C1 segment of cervical spinal cord (tissue), 14 donors: ENCODE measurements at places on chromosomes 5 and 9.

DNA sequence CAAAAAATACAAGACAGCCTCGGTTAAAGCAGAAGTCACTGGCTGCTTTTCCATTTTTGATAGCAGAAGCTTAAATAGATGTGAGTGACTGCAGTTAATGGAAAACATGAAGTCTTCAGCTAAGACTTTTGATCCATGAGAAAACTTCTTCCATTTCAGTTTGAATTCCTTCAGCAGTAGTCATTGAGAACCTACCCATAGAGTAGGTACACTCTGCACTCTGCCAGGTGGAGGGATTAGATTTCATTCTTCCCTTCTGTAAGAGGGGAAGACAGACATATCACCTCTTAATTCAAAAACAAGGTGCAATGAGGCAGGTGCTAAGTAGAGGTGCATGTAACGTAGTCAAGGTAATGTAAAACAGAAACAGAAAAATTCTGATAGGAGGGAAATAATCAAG lies 26.7 kb upstream of the XPA start:
- no peak for DNase-seq

- no peak for DNase-seq
These were observed 1191.9 kb upstream of the NUDT12 start for GRCh38 chr5:104754311-104754995.

GRCh38 chr9:103700195-103700962 lies 393.7 kb upstream of the SMC2 start:
- DNase-seq = no peak

- no peak for DNase-seq
These were observed 822 bp upstream of the TNIP1 start for GRCh38 chr5:151081431-151082281.

GRCh38 chr9:70580606-70581195 lies 166.2 kb upstream of the KLF9 start:
- no peak for DNase-seq

GRCh38 chr9:13588151-13589033 lies 308.9 kb upstream of the MPDZ start:
- DNase-seq = no peak

GRCh38 chr5:84695330-84695729 lies 310.6 kb upstream of the EDIL3 start:
- DNase-seq = no peak

- no peak for DNase-seq
These were observed 886.9 kb upstream of the DMAC1 start for GRCh38 chr9:8686516-8686915.

- DNase-seq = no peak
These were observed 27.3 kb upstream of the IL17B start for GRCh38 chr5:149406203-149406978.

DNA sequence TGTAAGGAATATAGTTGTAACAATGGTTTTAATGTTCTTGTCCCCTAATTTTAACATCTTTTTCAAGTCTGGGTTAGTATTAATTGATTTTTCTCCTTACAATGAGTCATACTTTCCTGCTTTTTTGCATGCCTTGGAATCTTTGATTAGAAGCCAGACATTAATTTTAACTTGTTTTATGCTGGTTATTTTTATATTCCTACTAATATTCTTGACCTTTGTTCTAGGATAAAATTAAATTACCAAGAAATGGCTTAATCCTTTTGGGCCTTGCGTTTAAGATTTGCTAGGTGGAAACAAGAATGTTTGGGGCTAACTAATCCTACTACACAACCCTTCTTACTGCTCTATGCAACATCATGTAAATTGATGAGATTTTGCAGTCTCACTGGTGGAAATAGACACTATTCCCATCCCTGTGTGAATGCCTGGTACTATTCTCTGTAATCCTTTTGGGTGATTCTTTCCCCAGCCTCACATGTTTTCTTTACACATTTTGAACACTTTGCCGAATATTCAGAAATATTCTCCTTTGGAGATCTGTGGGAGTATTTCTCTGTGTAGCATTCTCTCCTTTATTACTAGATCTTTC lies 47.2 kb downstream of the ZCCHC7 start:
- DNase-seq = no peak

DNA sequence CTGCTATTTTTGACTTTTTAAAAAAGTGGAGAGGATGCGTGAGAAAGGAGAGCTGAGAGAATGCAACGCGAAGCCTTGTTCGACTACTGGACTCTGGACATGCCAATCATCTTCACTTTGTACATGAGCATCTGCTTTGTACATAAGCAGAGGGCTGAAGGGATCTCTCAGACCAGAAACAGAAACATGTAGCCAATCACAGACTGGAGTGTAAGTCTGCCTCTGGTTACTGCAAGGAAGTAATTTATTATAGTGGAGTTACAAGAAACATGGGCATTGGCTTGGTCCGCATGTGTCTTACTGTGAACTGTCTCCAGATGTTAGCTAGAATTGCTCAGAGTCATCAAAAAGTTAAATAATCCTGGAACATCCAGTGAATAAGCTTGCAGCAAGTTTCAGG lies 190.0 kb upstream of the GRAMD2B start:
- no peak for DNase-seq

DNA sequence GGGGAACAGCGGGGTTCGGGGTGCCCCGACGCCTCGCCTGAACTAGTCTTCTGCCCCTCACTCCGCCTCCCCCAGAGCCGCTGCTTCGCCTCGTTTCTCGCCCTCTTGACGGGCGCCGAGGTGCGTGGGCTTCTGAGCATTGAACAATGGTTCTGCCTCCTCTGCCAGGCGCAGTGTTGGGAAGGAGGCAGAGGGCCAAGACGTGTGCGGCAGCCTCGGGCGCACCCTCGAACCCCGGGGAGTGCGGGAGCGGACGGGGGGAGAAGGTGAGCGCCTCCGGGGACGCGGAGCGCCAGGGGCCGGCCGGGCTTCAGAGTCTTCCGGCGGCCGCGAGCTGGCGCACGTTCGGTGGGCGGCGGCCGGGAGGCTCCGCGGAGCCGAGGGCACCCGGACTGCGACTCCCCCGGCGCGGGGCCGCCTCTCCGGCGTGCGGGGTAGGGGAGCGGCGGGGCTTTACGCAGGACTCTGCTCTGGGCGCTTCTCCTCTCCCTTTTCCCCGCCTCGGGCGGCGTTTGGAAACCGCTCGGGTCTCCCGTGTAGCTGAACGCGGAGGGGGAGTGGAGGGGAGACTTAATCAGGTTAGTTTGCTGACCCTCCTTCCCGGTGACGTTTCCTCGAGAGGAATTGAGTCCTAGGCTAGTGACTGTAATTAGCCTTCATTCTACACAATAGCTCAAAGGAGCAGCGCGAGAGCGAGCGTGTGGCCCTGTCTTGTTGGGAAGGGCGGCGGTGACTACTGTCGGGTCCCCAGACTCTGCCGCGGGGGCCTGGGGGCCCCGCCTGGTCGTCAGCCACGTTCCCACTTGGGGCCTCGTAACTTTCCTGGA lies 1.1 kb downstream of the VLDLR start:
- no peak for DNase-seq

DNA sequence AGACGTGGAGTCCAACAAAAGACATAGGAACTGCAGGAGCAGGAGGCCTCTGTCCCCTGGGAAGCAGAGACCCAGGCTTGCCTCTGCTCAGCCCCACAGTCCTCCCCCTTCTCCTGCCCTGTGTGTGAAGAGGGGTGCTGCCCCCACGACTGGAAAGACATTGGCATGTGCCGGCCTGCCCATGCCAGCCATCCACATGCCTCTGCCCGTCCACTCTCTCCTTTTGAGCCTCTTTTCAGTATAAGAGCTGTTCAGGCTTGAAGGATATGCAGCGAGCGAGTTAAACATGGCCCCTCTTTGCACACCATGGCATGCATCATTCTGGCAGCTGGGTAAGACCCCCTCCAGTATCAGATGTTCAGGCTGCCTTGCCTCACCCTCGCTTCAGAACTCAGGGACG lies 159.7 kb upstream of the OTULINL start:
- DNase-seq = no peak

- no peak for DNase-seq
These were observed 3.0 kb upstream of the ERBIN start for GRCh38 chr5:65923339-65923738.

- peak; percentile 83 for DNase-seq
These were observed at the start of gene GALT for GRCh38 chr9:34646211-34647083. TSS of gene GALT (plus strand) at chr9:34646675. CDS start at chr9:34646705, 30 bp downstream.

DNA sequence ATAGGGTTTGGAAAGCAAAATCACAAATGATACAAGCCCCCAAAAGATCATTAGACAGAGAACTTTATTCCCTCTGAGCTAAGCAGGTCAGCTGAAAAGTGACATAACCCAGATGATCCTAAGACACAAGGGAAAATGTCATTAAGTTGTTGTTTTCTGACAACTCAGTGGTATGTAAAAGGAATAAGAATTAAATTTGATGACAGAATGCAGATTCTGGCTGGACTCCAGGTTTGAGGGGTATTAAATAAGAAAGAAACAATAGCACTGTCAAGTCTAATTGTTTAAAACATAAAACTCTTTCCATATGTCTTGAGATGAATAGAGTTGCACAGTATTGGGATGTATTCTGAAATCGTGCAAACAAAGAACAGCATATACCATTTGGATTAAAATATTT lies 429.9 kb downstream of the CAAP1 start:
- DNase-seq = no peak

- DNase-seq = no peak
These were observed 794.2 kb upstream of the CDH10 start for GRCh38 chr5:25439025-25439424.

- no peak for DNase-seq
These were observed 37.3 kb downstream of the PALM2AKAP2 start for GRCh38 chr9:109817146-109817845.

GRCh38 chr9:88447431-88447830 lies 59.2 kb downstream of the SPIN1 start:
- no peak for DNase-seq

DNA sequence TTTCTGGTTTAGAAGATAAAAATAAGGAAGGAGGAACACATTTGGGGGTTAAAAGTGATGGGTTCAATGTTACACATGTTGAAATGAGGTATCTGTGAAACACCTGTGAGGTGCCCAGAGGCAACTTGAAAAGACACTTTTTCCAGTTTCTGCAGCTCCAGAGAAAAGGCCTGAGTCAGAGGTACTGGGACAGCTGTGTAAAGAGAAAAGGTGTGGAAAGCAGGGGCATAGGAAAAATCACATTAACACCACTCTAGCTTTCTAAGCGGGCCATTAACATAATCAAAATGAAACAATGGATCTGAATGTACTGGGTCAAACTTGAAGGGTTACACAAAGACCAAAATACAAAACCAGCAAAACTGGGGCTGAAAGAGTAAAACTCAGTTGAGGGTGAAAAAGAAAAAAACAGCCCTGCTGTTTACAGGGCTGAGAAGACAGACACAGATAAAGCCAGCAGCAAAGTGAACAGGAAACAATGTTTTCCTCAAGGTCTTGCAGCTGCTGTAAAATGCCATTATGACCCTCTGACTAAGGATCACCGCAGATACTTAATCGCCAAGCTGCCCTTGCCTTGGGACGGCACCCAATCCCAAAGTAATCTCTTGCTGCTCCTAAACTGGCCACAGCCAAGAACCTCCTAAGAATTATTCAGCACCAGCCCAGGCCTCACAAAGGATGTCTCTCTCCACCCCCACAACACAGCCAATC lies 104.7 kb downstream of the DROSHA start:
- no peak for DNase-seq

GRCh38 chr9:4740388-4740637 lies 689 bp downstream of the AK3 start:
- DNase-seq = no peak

- no peak for DNase-seq
These were observed 114.6 kb downstream of the FAM170A start for GRCh38 chr5:119743927-119744326.

DNA sequence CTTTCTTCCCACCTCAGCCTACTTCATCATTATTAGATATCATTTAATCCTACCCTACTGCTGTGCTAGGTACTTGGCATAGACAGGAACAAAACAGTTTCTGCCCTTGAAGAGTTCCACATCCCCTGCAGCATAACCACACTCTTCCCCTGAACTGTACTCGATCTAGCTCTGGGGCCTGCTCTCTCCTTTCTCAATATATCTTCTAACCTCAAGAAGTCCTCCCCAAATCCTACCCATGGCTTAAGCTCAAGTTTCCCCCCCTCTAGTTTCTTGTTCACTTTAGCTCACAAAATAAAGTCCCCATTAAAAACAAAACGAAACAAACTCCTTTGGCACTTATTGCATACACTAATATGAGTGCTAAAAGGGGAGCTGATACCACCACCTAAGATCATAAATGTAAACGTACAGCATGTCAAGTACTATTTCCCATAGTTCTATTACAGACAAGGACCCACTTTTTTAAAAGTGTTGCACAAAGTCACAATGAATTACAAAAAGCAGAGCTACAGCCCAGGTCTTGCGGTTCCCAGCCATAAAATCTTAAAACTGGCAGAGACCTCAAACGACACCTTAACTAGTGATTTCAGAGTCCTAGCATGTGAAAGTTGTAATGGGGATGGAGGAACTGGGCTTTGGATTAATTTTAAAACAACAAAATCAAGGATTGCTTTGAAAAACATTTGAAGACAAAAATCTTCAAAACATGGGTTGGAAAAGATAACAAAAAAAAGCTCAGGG lies 80.7 kb downstream of the PTPDC1 start:
- DNase-seq = no peak

DNA sequence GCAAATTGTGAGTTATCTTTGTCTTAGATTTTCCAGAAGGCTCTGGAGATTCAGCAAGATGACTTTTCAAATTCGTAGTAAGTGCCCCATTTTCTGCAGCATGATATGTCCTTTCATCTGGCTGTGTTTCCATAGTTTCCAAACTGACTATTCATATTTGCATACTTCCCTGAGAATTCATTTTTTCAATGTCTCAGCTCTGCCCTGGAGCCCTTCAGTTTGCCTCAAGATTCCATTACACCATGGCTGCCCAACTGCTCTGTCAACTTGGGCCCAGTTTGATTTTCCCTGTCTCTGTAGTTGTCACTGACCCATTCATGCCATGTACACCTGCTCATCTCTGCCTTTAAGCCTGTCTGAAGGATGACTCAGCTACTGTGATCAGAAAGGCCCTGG lies 94.2 kb upstream of the RUSC2 start:
- DNase-seq = no peak

DNA sequence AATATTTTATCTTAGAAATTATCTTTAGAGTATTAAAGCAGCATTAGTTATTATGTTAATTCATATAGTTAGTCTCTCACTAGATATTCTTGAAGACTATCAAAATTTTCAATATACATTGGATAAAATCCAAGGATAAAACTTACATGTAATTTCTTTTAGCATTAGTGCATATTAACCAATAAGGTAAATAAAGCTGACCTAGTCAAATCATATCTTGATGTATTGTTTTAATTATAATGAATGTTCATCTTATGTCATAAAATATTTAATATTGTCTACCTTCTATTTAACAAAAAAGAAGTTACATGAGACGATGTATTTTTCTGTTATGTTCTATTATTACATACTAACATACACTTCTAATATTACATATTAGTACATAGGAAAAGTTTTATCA lies 301.7 kb upstream of the DAB2 start:
- DNase-seq = no peak

- no peak for DNase-seq
These were observed 18.5 kb downstream of the JADE2 start for GRCh38 chr5:134543820-134544614.

DNA sequence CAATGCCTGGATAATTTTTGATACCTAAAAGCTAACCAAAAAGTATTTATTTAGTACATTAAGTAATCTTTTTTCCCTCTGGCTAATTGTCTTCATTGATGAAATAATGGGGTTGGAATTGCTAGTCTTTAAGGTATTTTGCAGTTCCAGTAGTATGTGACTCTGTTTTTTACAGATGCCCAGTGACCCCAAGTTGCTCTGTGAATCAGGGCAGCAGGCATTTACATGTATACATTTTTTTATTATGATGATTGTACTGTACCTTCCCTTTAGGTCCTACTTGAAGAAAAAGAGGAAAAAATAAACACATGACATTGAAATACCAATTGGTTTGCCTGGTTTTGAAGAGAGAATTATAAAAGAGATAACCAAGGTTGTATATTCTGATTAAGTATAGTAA lies 385.5 kb downstream of the ADGRV1 start:
- no peak for DNase-seq
